ENCODE measurements at places on chromosomes 12 and 14.

DNA sequence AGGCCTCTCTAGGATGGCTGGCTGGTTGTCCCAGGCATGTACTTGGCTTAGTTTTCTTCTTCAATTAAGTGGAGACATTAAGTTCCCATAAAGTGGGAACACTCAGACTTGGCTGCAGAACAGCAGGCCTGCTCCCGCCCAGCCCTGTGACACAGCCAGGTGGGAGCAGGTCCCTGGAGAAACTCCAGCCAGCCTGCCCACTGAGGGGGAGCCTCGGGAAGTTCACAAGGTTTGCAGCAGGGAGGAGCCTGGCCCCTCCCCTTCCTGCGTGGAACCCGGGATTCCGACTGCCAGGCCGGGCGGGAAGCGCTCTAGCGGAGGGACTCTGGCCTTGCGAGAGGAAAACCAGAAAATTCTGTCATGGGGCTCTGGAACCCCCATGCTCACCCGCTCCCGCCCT, 98.3 kb upstream of the EVL start:
- DNase-seq, result no peak

DNA sequence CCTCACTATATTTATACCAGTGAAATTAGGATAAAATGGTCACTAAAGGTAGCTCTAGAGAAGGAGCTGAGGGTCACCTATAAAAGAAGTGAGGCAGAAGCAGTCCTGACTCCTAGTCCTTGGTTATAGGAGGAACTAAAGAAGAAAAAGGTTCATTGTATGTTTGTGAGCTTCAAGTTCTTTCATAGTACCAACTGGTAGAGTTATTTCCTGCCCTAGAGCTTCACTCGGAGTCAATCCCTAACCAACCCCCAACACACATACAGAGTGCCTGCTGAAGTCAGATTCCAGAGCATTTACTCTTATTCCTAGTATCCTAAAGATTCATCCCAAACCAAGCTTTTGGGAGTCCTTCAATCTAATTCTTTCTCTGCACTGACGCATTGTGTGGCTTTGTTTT, 29.3 kb upstream of the FRMD6 start:
- DNase-seq, result no peak

- DNase-seq, result no peak
These were observed 6.1 kb downstream of the C1S start for GRCh38 chr12:7066596-7066995.

- no peak for DNase-seq
These were observed 457.7 kb upstream of the TMEM132C start for GRCh38 chr12:127809275-127809674.

DNA sequence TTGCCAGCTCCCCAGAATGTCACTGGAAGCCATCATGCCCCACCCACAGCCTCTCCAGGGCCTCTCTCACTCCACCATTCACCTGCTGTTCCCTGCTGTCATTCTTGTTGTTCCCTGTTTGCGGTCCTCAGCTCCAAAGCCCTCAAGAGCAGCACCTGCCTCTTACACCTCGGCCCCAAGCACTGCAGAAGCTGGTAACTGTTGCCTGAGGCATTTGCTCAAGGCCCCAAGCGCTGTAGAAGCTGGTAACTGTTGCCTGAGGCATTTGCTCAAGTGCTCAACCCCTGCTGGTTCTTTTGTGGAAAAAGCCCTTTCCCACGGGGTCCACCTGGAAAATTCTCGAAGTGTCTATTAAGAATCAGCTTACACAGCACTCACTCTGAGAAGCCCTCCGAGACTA, 78.0 kb downstream of the ARL6IP4 start:
- no peak for DNase-seq

- DNase-seq, result no peak
These were observed 97.3 kb downstream of the KIF26A start for GRCh38 chr14:104235686-104236085.

DNA sequence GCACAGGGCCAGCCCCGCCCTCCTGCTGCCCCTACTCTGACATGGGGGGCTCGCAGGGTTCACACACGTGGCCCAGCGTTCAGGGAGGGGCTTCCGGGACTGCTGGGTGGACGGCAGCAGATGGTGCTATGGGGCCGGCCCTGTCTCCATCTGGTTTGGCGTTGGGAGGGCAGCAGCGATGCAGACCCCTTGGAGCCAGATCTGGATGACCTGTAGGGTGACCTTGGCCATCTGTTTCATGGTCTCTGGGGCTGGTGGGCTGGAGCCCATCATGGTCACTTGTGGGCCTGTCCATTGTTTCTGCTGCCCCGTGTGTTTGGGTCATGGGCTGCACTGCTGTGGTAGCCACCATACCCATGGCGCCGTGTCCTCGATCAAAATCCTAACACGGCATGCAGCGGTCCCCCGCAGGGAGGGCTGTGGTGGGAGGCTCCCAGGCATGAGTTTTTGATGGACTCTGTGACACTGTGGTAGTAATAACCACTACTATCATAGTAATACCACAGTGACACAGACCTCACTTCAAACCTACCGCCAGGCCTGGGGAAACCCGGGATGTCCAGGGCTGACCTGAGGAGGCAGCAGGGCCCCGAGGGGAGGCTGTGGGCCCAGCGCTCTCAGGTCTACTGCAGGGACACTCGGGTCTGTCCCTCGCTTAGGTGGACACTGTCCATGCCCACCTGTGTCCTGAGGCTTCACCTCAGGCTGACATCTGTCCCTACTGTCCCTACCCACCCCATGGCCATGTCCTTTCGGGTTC, 359.4 kb downstream of the TMEM121 start:
- no peak for DNase-seq
